ENCODE measurements at places on chromosomes 2 and 18.

DNA sequence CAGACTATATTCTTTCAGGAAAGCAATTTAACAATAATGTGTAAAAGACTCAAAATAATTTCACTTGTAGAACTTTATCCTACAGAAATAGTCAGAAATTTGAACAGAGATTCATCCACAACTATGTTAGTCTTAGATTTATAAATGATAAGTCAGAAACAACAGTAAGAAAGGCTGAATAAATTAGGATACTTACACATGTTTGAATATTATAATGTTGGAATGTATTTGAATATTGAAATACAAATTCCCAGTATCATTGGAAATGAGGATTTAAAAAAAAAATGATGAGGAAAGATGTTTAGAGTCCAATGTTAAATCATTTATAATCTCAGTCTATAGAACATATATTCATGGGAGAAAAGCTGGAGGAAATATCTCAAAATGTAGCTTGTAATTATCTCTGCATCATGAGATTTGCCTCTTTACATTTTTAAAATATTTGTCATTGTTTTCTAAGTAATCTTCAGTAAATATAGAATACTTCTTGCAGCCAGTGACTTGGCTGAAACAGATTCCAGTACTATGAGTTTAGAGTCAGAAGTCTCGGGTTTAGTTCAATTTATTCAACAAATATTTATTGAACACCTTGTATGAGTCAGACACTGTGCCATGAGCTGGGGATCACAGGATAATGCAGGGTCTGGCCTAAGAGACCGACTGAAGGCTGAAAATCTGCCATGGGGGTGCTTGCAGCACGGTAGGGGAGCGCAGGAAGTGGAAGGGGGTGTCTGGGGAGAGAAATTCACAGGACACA is 32.3 kb downstream of the CXCR4 start:
- DNase-seq = no peak

DNA sequence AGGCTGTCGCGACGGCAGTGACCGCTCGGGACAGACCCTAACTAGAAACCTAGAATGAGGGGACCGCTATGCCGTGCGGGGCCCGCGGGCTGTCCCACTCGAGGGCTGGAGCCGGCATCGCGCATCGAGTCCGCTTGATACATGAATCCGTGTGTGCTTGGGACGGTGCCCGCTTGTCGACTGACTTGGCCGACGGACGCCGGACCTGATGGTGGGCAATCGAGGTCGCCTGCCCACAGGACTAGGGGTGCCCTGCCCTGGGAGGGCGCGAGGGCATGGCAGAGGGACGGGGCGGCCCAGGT is 749 bp upstream of the PTMA start:
- no peak for DNase-seq

GRCh38 chr2:203444738-203445137 is 90.4 kb downstream of the RAPH1 start:
- no peak for DNase-seq

DNA sequence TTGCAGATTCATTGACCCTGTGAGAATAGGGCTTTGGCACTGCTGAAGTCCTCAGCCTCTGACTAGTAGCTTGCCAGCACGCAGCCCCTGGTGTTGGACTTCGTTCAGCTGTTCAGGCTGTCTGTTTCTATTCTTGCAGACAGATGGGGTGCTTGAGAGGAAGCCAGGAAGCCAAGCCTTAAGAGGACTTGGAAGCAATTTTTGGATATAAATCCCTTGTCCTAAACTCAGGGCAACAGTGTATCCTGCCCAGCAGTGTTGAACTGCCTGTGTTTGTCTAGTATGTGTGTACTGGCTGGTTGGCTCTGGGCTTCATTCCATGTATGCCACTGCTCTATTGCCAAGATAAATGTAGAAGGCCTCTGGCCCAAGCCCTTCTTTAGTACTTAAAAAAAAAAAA is 108.6 kb downstream of the COMMD1 start:
- DNase-seq = peak; percentile 34

GRCh38 chr2:20450201-20450999 is 3.5 kb downstream of the RHOB start:
- no peak for DNase-seq

DNA sequence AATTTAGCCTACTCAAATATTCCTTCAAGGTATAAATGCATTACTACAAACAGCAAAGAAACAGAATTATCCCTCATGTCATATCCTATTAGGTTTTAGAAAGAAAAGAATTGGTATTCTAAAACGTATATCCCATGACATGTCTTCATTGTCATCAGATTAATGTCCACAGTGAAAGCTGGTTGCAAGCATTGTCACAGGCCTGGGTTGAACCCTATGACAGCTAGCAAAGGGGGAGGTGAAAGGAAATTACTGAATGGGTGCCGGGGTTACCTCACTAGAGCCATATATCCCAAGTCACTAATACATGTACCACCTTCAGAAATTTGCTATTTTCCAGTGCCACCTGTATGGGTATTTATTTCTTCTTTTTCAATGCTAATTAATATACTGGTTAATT is 1630.5 kb upstream of the NXPH2 start:
- no peak for DNase-seq

DNA sequence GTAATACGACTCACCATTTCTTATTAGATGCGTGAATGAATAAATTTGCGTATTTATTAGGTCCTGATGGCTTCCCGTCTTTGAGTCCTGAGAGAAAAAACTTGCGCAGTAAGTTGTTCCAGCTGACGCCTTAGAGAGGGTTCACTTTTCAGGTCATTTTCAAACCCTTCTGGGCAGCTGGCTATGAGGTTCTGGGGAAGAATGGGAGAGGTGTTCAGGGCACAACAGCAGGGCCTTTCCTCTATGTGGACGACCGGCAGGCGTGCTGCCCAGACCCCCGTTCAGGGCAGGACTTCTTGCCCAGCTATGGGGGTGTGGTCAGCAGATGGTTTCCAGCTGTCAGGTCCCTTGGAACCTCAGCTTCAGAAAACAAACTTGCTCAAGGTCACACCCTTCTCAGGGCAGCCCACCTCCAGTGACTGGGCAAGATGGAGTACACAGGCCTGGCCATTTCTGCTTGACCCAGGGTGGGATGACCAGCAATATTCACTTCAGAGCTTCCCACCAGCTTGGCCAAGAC is 61.1 kb upstream of the TNP1 start:
- DNase-seq = no peak

- DNase-seq = no peak
Measured at GRCh38 chr2:220678943-220679342, 893.2 kb downstream of the EPHA4 start.

GRCh38 chr2:106851087-106851874 is 34.7 kb downstream of the ST6GAL2 start:
- no peak for DNase-seq

DNA sequence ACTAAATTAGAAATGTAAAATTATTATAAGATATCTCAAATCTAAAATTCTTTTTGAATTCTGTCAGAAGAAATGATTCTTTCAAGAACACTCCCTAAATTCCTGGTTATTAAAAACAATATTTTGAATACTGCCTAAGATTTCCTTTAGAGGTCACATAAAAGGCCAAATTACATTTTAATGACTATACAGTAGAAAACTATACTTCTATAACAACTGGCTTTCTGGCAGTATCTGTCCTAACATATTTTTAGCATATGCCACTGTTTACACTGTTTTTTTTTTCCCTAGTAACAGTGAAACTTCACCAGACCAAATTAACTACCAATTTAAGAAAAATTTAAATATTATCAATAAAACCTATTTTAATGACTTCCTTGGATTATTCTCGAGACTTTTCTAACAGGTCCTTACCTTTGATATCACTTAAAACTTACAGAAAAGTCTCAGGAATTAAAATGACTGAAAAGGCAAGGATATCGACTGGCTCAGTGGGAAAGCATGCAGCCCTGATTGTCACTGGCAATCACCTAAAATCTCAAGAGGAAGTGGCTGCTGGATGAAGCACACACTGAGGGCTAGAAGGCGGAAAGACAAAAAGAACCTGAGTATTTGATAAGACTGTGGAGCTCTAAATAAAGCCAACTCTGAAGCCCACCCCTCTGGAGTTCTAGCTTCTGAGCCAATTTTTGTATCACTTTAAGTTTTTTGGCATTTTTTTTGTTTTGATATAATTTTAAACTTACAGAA is 59.6 kb downstream of the SPIRE1 start:
- no peak for DNase-seq

- DNase-seq = no peak
Measured at GRCh38 chr2:216352653-216353270, 19.5 kb downstream of the MARCHF4 start.

DNA sequence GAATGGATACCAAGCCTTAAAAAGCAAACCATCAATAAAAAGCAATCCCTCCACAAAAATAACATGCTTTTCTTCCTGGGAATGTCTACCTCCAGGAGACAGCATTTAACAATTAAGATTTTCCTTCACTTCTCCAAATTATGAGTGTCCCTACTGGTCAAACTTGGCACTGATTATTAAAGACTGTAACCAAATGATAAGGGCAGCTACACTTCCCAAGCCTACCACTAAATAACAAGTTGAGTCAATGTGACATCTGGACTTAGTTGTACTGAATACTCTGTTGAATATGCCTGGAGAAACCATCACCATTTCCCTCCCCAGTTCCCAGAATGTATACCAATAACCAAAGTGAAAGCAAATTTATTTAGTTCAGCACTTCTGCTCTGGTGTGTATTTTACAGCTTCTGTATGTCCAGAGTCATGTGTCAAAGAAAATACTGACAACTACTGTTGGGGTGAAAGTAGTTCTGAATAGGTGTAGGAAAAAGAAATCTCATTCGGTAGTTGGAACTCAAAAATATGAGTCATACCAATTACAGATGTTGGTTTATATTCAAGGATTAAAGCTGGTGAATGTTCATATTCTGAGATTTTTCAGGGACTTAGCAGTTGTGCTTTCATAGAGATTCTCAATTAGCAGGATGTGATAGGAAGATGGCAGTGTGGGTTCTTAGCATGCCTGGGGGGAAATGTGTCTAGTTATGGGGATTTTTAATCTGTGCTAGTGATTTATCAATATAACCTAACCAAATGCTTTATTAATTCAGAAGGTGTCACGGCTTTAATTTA is 1291.6 kb upstream of the GYPC start:
- no peak for DNase-seq

- DNase-seq = no peak
Measured at GRCh38 chr2:208359632-208359986, 47.0 kb upstream of the PTH2R start.

- no peak for DNase-seq
Measured at GRCh38 chr2:67993329-67993728, 69.5 kb downstream of the C1D start.

DNA sequence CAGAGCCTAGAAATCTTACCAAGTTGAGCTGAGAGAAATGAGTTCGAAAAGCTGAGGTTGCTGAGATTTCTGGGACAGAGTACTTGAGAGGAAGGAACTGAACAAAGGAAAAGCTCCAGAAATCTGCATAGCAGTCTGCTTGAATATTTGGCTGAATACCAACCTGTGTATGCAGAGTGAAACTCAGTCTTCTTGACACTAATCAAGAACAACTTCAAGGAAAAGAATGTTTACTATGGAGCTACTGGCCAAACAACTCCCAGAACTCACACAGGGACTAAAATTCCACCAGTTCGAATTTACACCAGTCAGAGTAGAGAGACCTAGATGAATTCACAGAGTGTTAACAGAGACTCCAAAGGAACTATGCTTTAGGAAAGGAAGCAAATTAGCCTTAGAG is 66.5 kb downstream of the USP37 start:
- DNase-seq = no peak
